NCI-H187 (cell line): ENCODE measurements at places on chromosomes 7 and 10.

DNA sequence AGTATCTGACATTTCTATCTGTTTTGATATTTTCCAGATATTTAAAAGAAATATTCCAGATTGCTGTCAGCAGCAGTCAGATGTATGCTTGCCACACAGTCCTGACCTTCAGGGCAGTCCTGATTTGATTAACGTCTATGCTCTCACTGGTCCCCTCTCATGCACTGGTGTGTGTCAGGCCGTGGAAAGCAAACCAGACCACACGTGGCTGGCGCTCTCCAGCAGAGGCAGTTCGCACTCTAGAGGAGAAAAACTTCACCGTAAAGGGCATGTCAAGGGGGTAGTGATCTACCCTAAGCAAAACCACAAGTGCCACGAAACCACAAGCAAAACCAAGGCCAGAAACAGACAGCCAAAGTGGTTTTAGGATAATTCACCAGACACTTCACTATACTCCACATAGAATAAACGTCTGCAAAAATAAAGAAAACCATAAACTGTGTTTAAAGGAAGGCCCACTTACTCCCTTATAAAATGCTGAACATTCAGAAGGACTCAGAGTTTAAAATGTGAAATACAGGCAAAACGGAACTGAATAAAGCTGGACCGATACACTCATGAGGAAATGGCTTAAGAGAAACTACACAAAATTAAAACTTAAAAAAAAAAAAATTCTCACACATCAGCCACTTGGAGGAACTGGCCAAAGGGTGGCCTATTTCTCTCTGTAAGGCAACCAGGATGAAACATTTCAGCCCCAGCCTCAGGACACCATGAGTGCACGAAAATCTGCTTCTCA, 26.4 kb downstream of the PARP12 start:
- no peak for DNase-seq

DNA sequence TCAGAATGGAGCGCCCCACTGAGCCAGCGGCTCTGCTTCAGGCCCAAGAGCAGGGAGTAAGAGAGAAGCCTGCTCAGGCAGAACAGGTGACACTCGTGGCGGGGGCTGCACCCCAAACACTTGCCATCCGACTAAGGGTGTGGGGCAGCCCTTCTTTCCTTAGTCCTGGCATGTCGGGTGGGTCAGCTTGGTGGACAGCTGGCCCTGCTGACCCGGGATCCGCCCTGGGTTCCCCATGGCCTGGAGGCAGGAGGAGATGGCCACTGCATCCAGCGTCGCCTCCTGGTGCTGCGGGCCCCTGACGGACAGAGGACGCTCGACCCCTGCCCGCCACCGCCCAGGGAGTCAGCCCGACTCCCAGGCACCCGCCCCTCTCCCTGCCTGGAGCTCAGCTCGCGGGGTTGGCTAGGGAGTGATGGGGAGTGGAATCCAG, 1.2 kb upstream of the PAOX start:
- DNase-seq, result no peak

- no peak for DNase-seq
These were observed 126.8 kb upstream of the FAM20C start for GRCh38 chr7:65554-65953.

- no peak for DNase-seq
These were observed 15.8 kb upstream of the ARHGAP22 start for GRCh38 chr10:48620719-48621118.

DNA sequence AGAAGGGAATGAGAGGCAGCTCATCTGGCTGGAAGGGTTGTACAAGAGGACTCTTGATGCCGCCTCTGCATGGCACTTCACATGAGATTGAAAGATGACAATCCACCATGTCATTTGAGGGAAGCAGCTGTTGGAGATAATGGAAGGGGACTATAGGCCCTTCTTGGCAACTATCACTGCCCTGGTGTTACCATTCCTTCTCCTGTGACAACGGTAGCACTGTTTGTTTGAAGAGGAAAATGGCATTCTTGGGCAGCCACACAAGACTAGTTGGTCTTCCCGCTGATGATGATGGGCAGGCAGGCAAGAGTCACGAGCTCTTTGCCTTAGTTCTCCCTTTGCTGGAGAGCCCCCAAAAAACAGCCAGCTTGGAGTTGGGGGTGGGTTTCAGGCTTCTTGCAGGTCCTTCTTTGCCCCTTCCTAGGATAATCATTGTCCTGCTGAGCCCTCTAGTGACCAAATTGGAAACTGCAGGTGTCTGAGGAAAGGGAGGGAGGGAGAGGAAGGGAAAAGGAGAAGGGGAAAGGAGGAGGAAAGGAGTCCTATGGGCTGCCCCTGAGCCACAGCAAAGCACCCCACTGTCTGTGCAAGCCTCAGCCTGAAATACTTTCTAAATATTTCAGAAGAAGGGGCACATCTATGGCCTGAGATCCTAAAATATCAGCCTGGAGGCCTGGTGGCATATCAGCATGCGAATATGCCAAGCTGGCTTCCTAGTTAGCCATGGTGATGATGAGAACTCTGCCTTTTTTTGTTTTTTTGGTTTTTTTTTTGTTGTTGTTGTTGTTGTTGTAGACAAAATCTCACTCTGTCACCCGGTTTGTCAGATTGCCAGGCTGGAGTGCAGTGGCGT, 165.6 kb upstream of the KMT2E start:
- peak; percentile 34 for DNase-seq

DNA sequence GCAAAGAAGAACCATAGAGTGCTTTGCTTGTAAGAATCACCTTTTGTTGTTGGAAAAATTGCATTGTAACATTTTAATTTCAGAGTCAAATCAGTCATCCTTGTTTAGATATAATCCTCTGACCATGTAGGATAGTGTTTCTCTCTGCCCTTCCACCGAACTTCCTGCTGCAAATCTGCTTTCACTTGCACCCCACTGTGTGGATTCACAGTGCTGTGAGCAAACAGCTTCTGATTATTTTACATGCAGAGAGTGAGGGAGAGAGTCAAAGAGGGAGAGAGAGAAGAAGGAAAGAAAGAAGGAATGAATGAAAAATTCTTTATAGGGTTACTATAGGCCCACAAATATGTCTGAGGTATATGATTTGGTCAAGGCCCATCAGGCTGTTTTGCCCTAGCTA, 30.0 kb upstream of the SEM1 start:
- no peak for DNase-seq

GRCh38 chr7:40833888-40834234, 699.1 kb downstream of the SUGCT start:
- DNase-seq, result no peak

- no peak for DNase-seq
These were observed 248.7 kb upstream of the GPR26 start for GRCh38 chr10:123417414-123417813.

DNA sequence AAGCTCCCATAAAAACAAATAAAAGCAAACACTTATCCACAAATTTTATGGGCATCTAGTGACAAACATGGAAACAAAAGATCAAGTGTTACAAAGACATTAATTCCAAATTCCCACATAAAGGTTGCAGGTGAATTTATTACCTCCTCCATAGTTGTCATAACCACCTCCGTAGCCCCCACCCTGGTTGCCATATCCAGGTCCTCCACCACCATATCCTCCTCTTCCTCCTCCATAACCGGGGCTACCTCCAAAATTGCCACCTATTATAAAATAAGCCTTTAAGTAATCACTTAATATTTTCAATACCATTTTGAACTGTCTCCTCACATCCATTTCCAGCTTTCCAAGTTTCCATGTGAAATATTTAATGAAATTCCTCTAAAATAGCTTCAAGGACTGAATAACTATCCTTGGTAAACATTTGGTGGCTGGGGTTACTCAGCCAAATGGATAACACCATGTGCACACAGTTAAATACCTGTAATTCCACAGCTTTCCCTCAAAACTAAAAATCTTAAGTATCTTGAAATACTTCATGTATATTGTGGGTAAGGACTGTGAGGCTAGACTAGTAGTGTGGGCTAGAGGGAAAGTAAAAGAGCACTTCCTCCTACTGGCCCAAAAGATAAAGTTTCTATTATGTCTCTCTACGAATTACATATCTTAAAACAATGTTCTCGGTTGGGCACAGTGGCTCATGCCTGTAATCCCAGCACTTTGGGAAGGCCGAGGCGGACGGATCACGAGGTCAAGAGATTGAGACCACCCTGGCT, 6.9 kb downstream of the HNRNPA2B1 start:
- DNase-seq, result no peak

DNA sequence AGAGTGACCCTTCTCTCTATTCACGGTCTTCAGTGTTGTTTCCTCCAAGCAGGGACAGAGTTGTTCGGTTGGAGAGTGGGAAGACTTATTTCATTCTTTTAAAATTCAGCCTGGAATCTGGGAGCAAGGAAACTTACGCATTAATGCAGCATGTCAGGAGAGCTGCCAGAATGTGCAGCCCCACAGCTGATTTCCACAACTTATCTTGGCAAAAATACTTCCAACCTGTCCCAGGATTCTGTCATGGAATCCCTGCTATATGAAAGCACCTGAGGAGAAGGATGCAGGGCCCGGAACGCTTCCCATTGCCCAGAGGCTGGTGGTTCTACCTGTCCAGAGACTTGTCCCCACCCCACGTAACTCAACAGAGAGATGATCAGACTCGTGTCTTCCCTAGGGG, 86.9 kb upstream of the MKI67 start:
- DNase-seq, result no peak

GRCh38 chr7:130242198-130243014, 24.3 kb upstream of the CPA2 start:
- DNase-seq, result peak; percentile 78

DNA sequence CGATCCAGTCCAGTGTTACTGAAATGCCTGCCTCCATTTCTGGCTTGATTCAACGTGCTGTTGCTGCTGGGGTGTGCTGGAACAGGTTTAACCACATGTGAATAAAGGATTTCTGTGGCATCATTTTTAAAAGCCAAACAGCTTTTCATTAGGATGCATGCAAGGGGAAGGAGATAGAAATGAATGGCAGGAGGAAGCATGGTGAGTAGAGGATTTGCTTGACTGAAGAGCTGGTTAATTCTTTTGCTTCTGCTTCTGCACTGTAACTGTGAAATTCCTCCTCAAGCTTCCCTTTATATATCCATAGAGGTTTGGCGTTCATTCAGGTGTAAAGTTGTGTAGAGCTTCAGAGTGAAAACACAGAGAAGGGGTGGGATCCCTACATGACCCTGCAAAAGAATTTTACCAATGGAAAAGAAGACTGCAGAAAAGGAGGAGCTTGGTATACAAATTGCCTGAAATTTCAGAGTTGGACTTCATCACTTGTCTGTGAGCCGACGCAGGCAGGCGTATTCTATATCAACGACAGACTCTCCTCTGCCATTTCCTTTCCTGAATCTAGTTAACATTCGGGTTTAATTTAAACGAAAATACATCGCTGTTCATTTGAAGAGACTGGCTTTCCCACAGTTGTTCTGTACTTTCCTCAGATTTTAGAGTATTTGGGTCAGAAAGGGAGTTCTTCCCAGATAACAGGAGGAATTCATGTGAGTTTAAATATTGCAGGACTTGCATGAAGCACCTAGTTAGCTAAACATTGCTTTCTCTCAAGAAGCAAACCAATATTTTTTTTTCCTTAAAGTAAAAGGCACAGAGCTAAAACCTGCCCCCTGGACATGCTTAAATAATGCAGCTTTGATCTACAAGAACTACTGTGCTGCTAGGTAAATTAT, at the start of gene SOSTDC1:
Gene SOSTDC1, minus strand, starts transcription at position 270 of the 893 bp plus-strand sequence. Its CDS starts 70 bp downstream, at position 200.
- DNase-seq, result no peak

DNA sequence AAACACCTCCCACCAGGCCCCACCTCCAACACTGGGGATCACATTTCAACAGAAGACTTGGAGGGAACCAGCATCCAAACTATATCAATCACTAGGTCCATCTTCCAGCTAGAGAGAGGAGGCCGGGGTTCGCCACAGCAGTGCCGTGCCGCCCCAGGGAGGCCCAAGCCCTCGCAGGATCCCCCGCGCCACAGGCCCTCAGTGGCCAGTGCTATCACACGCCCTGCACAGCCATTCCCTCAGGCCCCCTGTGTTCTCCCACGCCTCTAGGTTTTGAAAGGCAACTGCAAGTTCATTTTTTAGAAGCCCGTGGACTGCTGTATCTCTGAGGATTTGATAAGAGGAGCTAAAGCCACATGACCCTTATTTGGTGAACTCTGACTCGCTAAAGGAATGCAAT, 136.4 kb downstream of the OAT start:
- DNase-seq, result no peak
